ENCODE measurements at places on chromosomes 4 and X. TPM values are rescaled to one million over a fixed set of nuclear protein-coding genes. Genes with fewer than 3 reads are reported as not detected.

DNA sequence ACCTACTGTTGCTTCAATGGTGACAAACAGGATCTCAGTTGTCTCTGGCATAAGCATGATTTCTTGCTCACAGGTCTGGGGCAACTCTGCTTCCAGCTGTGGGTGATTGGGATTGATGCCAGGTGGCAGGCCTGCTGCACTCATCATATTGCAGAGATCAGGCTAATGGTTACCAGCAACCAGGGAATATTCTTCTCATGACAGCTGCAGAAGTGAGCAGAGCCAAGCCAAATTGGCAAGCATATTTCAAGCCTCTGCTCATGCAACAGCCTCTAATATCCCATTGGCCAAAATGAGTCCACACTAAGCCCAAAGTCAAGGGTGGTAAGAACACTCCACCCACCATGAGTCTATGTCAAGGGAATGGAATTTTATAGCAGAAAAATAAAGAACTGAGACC lies 26.7 kb upstream of the TBC1D19 start:
- no peak overlapping the region for H3K4me3 ChIP-seq
- no peaks in the 10 kb centered on the region for H3K36me3 ChIP-seq
- no peak for DNase-seq
- H3K27ac ChIP-seq: no peak overlapping the region

GRCh38 chr4:55609393-55609866 lies 17.4 kb upstream of the PDCL2 start:
- no peaks in the 10 kb centered on the region for H3K36me3 ChIP-seq
- no peak for DNase-seq
- H3K27me3 ChIP-seq: no peaks in the 10 kb centered on the region
- no peaks in the 10 kb centered on the region for H3K4me1 ChIP-seq
- no peak overlapping the region for H3K27ac ChIP-seq

- H3K27me3 ChIP-seq: no peaks in the 10 kb centered on the region
- H3K4me1 ChIP-seq: no peaks in the 10 kb centered on the region
- no peak overlapping the region for H3K27ac ChIP-seq
- no peak overlapping the region for H3K4me3 ChIP-seq
- no peaks in the 10 kb centered on the region for H3K36me3 ChIP-seq
Measured at GRCh38 chr4:140697709-140698560, 58.2 kb downstream of the TBC1D9 start.

GRCh38 chr4:8284391-8284790 lies 14.8 kb downstream of the HTRA3 start:
- H3K36me3 ChIP-seq: no peaks in the 10 kb centered on the region
- H3K27ac ChIP-seq: no peak overlapping the region
- no peak overlapping the region for H3K4me3 ChIP-seq
- H3K27me3 ChIP-seq: no peaks in the 10 kb centered on the region
- no peak for DNase-seq
- no peaks in the 10 kb centered on the region for H3K4me1 ChIP-seq

DNA sequence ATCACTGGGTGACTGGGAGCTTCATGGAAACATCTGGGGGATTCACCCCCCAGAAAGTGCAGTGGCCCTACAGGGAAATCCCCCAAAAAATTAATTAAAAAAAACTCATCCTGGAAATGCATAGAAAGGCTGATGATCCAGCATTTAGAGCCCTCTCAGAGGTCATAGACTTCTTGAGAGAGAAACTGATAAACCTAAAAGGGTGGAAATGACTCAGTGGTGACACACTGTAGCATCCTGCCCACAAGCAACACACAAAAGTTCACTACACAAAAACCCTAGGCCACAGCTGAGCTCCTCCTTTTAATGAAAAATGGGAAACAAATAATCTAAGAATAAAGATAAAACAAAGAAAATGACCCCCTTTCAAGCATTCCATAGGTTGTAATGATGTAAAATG lies 911.5 kb downstream of the GLUD2 start:
- no peaks in the 10 kb centered on the region for H3K4me1 ChIP-seq
- no peak overlapping the region for H3K27ac ChIP-seq
- no peaks in the 10 kb centered on the region for H3K36me3 ChIP-seq
- H3K27me3 ChIP-seq: no peaks in the 10 kb centered on the region

DNA sequence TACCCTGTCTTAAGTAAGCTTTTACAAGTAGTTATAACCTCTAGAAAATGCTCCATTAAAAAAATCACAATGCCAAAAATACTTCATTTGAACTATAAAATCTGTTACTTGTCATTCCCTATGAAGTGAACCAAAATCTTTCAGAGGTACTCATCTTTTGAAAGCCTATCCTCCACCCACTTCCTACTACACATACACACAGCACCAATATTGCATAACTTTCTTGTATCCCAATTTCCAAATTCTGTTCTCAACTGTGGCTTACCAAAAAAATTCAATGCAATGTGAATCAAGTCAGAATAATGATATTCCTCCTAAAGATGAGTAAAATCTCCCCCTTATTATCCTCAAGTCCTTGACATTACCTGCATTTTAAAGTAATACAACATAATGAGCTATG lies 15.9 kb downstream of the DHX15 start:
- no peak overlapping the region for H3K27ac ChIP-seq
- H3K4me1 ChIP-seq: no peaks in the 10 kb centered on the region
- no peak for DNase-seq
- no peak overlapping the region for H3K4me3 ChIP-seq
- no peaks in the 10 kb centered on the region for H3K27me3 ChIP-seq

GRCh38 chr4:88029556-88029955 lies 22.1 kb downstream of the PKD2 start:
- H3K4me3 ChIP-seq: no peak overlapping the region
- no peaks in the 10 kb centered on the region for H3K36me3 ChIP-seq
- H3K27ac ChIP-seq: no peak overlapping the region

DNA sequence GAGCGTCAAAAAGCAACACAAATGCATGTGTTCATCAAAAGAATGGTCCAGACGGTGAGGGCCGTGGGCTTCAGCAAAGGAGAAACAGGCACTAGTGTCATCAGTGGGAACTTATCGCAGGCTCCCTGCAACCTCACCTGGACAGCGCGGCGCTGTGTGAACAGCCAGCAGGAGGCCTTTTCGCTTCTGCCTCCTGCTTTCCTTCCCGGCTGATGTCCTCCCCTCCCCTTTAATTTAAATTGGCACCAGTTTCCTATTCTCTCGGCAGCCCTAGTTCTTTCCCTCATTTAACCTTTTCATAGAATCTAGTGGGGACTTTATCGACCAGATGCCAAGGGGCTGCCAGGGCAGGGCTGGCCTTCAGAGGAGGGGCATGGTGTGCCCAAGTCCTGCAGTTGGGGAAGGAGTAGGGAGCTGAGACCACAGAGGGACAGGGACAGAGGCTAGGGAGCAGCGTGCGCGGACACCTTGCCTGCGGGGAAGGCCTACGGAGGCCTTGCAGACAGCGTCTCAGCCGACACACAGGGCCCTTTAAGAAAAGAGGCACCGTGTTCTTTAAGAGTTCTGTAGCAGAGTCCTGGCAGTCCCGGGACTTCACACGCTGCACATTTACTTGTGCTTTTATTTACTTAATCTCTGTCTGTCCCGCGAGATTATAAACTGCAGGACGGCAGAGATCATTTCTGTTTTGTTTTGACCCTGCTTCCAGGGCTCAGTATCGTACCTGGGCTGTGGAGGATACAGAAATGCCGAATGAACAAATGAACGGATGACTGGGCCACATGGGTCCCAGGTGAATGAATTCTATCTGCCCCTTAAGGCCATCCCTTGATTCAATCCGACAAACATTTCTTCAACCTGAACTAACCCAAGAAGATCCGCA lies 8.4 kb upstream of the SORBS2 start:
- H3K36me3 ChIP-seq: no peaks in the 10 kb centered on the region
- H3K4me3 ChIP-seq: no peak overlapping the region
- H3K27ac ChIP-seq: no peak overlapping the region
- DNase-seq: peak; percentile 50

- no peak overlapping the region for H3K27ac ChIP-seq
- H3K4me3 ChIP-seq: no peak overlapping the region
- H3K36me3 ChIP-seq: no peaks in the 10 kb centered on the region
- no peaks in the 10 kb centered on the region for H3K4me1 ChIP-seq
- DNase-seq: no peak
- H3K27me3 ChIP-seq: no peaks in the 10 kb centered on the region
Measured at GRCh38 chr4:65918872-65919271, 248.6 kb upstream of the EPHA5 start.

GRCh38 chrX:103883533-103883932 lies 51.5 kb upstream of the RAB9B start:
- no peak for DNase-seq
- H3K36me3 ChIP-seq: no peaks in the 10 kb centered on the region
- H3K27ac ChIP-seq: no peak overlapping the region

GRCh38 chrX:31545191-31545590 lies 473.4 kb upstream of the FTHL17 start:
- H3K27me3 ChIP-seq: no peaks in the 10 kb centered on the region
- no peaks in the 10 kb centered on the region for H3K36me3 ChIP-seq
- no peak overlapping the region for H3K27ac ChIP-seq
- H3K4me3 ChIP-seq: no peak overlapping the region

GRCh38 chr4:98950925-98951324 lies 22.0 kb upstream of the EIF4E start:
- H3K27ac ChIP-seq: no peak overlapping the region
- H3K4me1 ChIP-seq: no peaks in the 10 kb centered on the region
- no peak overlapping the region for H3K4me3 ChIP-seq
- H3K36me3 ChIP-seq: no peaks in the 10 kb centered on the region

- H3K36me3 ChIP-seq: no peaks in the 10 kb centered on the region
- peaks cover 2% of the 10 kb centered on the region for H3K4me1 ChIP-seq
- DNase-seq: peak; percentile 86
- H3K27me3 ChIP-seq: no peaks in the 10 kb centered on the region
- H3K4me3 ChIP-seq: no peak overlapping the region
Measured at GRCh38 chr4:1192091-1192492, 19.7 kb upstream of the SPON2 start.

- no peak overlapping the region for H3K4me3 ChIP-seq
- DNase-seq: no peak
- no peaks in the 10 kb centered on the region for H3K27me3 ChIP-seq
Measured at GRCh38 chrX:120486786-120487185, 17.7 kb upstream of the LAMP2 start.

DNA sequence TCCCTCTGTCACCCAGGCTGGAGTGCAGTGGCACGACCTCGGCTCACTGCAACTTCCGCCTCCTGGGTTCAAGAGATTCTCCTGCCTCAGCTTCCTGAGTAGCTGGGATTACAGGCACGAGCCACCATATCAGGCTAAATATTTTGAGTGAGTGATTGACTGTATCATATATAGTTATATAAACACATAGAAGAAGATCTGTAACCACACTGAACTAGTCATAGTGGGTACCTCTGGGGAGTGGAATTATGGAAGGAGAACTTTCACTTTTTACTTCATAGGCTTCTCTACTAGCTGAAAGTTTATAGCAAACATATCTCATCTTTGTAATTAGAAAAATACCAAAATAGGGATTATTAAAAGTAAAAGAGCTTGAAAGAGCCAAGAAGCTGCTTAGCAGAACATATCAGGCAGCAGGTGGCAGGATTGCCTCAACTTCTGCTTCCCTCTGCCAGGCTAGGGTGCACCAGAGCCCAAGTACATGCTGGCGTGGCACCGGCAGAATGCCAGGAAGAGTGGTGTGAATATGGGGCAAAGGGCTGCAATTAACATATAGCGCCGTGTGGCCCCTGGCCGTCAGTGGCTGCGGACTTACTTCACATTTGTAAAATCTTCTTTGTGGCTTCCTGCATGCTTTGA lies 39.5 kb upstream of the CD40LG start:
- DNase-seq: peak; percentile 32
- no peak overlapping the region for H3K4me3 ChIP-seq
- no peaks in the 10 kb centered on the region for H3K36me3 ChIP-seq

GRCh38 chr4:176778491-176778890 lies 14.2 kb downstream of the VEGFC start:
- no peaks in the 10 kb centered on the region for H3K27me3 ChIP-seq
- H3K27ac ChIP-seq: no peak overlapping the region
- DNase-seq: no peak
- no peaks in the 10 kb centered on the region for H3K36me3 ChIP-seq

DNA sequence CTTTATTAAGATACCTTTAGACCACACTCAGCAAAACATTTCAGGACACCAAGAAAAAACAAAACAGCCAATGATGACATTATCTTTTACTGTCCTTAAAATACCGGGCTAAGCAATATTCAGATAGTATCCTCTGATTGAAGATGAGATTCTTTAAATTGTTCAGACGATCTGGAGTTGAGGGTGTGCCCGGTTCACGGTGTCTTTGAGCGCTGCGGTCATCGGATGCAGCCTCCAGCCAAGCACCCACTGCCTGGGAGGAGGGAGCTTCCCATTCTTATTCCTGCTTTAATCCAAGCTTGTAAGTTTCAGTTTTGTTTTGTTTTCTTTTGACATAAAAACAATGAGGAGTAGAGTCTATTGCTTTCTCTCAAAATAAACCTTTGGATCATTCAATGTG lies 14.1 kb downstream of the FAM149A start:
- H3K27me3 ChIP-seq: no peaks in the 10 kb centered on the region
- no peak overlapping the region for H3K4me3 ChIP-seq
- DNase-seq: no peak
- no peaks in the 10 kb centered on the region for H3K4me1 ChIP-seq
- no peak overlapping the region for H3K27ac ChIP-seq

DNA sequence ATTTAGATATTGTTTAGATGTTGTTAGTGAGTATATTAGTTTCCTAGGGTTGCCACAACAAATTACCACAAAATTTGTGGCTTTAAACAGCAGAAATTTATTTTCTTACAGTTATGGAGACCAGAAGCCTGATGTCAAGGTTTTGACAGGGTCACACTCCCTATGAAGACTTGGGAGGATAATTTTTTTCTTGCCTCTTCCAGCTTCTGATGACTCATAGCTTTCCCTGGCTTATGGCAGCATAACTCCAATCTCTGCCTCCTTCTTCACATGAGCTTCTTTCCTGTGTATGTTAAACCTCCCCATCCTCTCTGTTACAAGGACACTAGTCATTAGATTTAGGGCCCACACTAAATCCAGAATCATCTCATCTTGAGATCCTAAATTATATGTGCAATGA lies 20.9 kb upstream of the RAB40A start:
- no peak for DNase-seq
- no peak overlapping the region for H3K4me3 ChIP-seq
- H3K27me3 ChIP-seq: peaks cover 7% of the 10 kb centered on the region
- no peaks in the 10 kb centered on the region for H3K36me3 ChIP-seq

Gene TAPT1
- total RNA-seq: 36.3 TPM

Gene FDCSP
- not detected for total RNA-seq

Gene ZNF732
- not detected for total RNA-seq

Gene ENPP6
- not detected for total RNA-seq

Gene FRG2
- not detected for total RNA-seq

Gene INTS6L
- 1.1 TPM for total RNA-seq

Gene PABPC1L2B
- not detected for total RNA-seq

Gene PPP1R2C
- total RNA-seq: not detected

Gene DCAF4L1
- 0.07 TPM for total RNA-seq

Gene TMPRSS11B
- total RNA-seq: not detected

Gene KLKB1
- 48.1 TPM for total RNA-seq

Gene GLRA3
- not detected for total RNA-seq

Gene SLC26A1
- 20.7 TPM for total RNA-seq

Gene PAGE5
- not detected for total RNA-seq
